Fibroblast of skin of back (primary cell): ENCODE measurements at places on chromosomes 3 and 15.

- DNase-seq, result no peak
Observed at GRCh38 chr3:100899440-100900091, 93.7 kb downstream of the ABI3BP start.

- no peak for DNase-seq
Observed at GRCh38 chr3:188051801-188052168, 102.2 kb upstream of the LPP start.

- peak; percentile 75 for DNase-seq
Observed at GRCh38 chr3:59632760-59633573, 583.1 kb upstream of the CFAP20DC start.

DNA sequence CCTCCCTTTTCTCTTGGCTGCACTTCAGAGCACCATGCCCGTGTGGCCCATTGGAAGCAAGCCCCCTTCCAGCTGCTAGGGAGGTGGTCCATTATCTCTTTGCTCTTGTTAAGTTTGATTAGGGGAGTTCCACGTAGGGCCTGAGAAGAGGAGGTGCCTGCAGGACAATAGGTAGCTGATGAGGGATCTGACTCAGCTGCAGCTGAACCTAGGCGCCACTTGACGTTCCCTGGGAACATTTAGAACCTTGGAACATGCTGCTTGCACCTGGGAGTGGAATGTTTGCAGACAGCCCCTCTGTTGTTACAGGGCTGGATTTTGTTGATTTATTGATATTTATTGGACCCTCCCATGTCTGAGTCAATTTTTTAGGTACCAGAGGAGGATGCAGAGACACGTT, 4.7 kb downstream of the SMAD3 start:
- no peak for DNase-seq

- DNase-seq, result no peak
Observed at GRCh38 chr3:9379327-9379726, 16.5 kb downstream of the THUMPD3 start.

DNA sequence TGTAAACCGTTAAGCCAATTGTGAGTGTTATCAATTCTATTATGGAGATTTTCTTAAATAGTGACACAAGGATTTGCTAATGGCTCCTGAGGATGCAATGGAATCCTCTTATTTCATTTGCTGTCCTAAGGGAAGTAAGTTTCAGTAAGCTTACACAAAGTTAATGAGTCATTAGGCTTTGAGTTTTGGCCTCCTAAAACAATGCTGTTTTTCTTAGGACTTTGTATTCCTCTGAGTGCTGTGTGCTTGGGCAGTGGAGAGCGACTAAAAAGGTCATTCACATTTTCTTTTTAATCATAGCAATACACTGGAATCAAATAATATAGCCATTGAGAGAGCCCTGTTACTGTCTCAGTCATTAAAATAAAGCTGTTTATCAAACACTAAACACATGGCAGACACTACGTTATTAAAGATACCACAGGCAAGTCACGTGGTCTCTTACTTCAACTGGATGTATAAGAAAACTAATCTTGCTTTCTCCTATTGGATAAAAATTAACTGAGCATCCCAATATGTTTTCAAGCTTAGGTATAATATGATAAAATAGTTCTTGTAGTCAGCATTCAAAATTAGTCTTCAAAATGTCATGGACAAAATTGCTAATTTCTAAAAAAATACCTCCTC, 290.8 kb downstream of the NLGN1 start:
- DNase-seq, result no peak

DNA sequence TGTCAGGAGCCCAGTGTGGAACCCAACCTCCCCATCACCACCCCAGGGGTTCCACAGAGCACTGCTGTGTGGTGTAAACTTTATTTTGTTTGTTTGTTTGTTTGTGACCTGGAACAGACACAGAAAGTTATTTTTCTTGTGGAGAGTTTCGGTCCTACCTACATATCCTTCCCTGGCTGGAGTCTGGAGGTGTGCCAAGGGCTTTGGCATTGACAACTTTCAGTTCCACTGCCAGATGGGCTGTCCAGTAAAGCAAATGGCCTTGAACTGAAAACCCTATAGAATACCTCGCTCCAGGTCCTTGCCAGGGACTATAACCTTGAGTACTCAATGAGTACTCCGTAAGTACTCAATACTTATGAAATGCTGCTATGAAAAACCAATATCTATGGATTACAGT, 103.5 kb downstream of the MITF start:
- no peak for DNase-seq

DNA sequence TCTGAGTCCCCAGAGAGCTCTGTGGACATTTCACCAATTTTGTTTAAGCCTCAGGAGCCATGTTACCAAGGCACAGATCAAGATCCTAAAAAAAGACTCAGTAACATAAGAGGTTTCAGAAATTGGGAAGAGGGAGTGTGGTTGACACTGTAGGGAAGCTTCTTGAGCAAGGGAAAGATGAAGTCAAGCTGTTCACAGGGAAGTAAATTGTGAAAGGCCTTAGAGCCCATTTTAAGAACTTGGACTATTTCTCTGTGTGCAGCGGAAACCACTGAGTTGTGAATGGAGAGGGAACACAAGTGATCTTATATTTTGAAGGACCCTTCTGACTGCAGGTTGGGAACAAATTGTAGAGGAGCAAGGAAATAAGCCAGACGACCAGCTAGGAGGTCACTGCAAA, 18.7 kb downstream of the BCL2A1 start:
- DNase-seq, result no peak
